ENCODE measurements at places on chromosomes 11 and 22.
A peak's percentile ranks its signal among the peaks of the same experiment; 100 is the strongest.

DNA sequence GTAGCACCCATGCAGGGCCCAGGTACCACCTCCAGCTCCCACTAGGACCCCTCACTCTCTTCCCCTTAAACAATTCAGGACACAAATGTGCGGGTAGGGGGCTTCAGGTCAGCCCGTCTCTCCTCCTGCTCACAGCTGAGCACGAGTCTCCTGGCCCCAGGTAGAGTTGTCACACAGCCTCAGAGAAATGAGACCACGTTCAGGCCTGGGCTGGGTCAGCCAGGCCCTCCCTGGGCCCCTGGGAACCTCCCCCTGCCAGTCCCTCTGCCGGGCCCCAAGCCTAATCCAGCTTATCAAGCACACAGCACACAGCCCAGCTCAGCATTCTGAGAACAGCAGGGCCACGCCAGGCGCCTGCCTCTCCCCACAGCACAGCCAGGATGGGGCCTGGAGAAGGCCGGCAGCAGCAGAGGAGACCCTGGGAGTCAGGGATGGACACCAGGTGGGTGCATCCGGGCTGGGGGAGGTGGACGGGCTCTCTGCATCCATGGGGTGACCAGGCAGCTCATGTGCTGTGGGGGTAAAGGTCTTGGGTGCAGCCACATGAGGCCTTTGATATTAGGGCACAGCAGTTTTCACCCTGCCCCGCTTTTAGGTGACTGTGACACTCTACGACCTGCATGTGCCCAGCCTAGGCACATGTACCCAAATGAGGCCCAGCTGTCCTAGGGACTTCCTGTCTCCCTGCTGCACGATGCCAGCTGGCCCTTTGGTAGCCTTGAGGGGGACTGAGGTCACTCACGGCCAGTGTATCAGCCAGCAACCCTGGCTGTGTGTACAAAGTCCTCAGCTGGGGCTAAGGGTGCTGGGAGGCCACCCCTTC, 87.0 kb downstream of the MORC2 start:
- no peak for DNase-seq

DNA sequence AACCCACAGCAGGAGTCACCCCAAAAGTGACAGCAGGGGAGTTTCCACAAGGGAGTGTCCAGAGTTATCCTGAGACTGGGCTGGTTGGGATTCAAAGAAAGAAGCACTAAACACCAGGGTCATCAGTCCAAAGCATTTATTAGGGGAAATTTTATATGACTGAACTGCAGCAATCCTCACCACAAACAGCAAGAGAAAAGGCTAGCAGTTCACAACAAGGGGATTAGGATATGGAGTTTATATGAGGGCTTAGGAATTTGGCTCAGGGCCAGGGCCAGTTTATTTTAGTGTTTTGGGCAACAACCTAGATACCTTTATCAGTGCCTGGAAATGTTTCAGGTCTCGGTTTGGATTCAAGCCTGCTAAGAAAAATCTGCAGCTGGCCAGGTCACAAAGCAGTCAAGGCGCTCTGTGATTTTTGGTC, 4.6 kb upstream of the TMEM126A start:
- DNase-seq = no peak

DNA sequence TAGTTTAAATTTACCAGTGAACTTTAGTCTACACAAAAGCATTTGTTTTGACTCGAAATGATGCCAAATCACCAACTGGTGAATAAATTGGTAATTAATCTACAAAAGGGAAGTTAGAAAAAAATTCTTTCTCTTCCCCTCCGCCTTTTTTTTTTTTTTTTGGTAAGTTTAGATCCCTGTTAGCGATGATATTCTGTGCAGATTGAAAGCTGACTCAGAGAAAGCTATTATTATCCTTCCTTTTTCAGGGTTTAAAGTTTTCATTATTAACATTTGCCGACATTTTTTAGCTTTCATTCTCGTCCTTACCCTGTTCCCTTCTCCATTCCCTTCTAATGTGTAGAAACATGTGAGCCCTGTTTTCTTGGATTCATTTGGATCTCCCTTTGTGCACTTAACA, 16.8 kb upstream of the NUP160 start:
- DNase-seq = no peak

DNA sequence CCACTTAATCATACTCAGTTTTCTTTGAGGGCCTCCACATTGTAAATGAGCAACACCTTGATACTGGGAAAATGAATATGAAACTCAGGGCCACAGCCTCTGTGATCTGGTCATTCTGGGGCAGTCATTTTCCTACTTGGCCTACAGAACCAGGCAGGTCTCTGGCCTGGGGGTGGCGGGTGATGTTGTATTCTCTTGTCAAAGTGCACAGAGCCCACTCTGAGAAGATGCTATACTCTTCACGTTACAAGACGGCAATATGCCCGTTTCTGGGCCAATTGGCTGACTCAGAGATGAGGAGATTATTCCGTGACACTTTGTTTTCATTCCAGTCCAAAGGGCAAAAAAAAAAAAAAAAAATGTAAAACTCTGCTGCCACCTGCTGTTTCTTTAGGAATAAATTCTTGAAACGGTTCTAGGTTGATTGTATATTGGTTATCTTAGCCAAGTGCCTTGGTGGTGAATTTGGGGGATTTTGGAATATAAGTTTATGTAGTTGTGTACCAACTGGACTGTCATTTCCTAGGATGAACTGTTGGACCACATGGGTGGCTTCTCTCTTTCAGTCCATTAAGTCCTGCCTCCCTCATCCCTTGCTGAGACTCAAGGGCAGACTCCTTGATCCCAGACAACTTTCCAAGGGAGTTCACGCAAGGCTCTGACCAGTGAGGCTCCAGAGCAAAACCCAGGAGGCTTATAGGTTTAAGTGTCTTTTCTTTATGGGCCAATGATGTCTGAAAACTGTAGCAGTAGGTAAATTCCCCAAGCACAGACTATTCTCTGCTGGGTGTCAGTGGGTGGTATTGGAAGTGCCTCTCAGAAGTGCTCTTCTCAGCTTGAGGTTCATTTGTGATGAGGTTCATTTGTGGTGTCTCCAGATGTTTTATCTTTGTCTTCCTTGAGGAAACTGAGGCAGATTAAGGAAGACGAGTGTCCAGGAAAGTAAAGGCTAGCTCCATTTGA, 18.2 kb downstream of the ADM start:
- peak; percentile 20 for DNase-seq
